ENCODE measurements at places on chromosomes 11 and 22.

DNA sequence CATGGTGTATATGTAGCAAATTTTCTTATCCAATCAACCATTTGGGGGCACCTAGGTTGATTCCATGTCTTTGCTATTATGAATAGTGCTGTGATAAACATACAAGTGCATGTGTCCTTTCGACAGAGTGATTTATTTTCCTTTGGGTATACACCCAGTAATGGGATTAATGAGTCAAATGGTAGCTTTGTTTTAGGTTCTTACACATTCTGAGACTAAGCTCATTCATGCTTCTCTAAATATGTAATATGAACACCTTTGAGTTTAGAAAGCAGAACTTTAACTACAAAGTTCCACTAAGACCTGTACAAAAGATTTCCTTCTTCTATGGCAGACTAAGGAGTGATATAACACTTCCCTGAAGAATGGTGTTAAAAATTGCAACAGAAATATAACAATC, 627.0 kb downstream of the KCNA4 start:
- peak; percentile 18 for DNase-seq

DNA sequence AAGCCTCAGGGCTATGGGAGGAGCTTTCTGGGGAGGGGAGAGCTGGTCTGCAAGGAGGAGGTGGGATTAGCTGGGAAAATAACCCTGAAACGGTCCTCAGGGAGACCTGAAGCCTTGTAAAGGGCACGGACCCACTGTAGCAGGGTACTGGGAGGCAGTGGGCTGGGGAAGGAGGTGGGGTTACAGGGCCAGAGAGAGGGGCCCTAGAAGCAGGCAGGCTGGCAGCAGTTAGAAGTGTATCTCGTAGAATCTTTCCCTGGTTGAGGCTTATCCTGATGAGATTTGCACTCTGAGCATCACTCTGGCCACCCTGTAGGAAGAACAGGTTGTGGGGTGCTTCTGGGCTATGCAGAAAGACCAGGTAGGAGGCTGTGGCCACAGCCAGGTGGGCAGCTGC, 29.6 kb downstream of the FBLN1 start:
- peak; percentile 32 for DNase-seq

GRCh38 chr11:69444381-69445130, 36.9 kb upstream of the LINC01488 start:
- DNase-seq = no peak

DNA sequence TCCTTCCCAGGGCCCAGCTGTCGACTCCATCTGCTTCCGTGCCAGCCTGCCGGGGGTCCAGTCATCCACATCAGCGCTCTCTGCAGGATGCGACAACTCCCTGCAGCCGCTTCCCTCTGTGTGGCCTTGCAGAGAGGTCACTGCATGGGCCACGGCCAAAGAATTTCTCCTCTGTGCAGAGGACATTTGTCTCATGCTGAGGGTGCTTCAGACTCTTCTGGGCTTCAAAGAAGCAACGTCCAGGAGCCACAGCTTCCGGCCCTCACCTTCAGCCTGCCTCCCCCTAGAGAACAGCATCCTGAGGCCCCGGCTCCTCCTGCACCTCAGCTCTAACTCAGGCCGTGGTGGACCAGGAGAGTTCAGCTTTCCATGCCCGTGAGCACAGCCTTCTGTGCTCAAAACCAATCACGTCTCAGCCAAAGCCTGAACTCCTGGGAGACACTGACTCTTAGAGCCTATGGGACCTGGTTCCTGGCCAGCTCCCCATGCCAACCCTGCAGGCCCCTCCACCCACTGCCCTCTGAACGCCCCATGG, 258.9 kb downstream of the BRD1 start:
- DNase-seq = no peak

- peak; percentile 62 for DNase-seq
These were observed 21.8 kb downstream of the PRR5 start for GRCh38 chr22:44723801-44724200.

DNA sequence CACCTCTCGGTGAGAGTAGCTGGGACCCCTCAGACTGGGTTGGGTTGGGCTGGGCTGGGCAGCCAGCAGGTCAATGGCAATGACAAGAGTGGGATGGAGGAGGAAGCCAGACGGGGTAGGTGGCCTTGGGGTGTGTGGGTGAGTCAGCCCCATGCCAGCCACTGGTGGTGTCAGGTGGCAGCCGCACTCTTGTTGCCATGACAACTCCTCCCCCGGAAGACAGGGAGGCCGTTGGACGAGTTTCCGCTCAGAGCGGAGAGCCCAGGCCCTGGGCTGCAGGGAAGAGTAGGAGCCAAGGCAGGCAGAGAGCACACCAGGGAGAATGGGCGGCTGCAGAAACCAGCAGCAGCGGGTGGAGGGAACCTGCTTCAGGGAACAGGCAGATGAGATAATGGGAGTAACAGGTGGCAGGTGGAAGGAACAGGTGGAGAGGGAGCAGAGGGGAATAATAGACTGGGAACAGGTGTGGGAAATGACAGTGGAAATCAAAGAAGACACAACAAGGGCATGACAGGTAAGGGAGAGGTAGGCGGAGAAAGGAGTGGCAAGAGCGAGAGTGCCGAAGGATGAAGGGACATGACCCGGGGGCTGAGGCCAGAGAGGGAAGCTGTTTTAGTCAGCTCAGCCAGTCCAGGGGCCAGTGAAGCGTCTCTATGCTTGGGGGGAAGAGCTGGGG, 8.7 kb downstream of the SPTBN2 start:
- DNase-seq = no peak

GRCh38 chr11:79400717-79401330, 40.0 kb downstream of the TENM4 start:
- DNase-seq = peak; percentile 44

GRCh38 chr11:131206671-131207070, 163.7 kb upstream of the NTM start:
- no peak for DNase-seq

DNA sequence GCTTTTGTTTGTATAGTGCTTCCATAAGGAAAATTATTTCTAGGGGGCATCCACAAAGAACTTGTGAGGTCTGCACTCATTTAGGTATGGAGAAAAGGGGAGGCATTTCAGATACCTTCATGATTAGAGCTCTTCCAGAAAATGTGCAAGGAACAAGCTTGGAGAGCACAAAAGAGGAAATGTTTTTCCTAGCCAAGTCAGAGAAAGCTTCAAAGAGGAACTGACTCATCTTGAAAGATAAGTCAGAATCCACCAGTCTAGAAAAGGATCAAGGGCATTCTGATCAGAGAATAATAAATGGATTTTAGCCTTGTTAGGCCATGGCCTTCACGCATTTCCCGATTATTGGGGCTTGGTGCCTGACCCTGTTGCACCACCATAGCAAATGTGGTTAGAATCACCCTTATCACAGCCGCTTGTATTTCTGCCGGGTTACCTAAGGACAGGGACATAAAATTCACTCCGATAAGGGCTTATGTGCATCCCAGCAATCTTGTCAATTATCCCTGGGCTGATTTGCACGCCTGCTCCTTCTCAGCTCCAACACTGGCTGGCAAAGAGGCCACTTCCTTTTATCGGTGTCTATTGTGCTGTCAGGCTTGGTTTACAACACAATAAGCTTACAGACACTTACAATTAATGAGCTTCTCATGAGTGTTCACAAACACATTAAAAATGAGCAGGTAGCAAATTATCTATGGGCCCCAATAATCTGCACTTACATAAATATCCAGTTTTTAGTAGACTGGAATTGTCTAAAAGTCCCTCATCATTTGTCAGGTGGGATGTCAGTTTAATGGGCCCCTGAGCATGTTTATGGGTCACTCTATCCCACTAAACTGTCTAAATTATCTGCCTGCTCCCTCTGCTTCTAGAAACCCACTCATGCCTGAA, 613.5 kb downstream of the SOX6 start:
- DNase-seq = no peak

DNA sequence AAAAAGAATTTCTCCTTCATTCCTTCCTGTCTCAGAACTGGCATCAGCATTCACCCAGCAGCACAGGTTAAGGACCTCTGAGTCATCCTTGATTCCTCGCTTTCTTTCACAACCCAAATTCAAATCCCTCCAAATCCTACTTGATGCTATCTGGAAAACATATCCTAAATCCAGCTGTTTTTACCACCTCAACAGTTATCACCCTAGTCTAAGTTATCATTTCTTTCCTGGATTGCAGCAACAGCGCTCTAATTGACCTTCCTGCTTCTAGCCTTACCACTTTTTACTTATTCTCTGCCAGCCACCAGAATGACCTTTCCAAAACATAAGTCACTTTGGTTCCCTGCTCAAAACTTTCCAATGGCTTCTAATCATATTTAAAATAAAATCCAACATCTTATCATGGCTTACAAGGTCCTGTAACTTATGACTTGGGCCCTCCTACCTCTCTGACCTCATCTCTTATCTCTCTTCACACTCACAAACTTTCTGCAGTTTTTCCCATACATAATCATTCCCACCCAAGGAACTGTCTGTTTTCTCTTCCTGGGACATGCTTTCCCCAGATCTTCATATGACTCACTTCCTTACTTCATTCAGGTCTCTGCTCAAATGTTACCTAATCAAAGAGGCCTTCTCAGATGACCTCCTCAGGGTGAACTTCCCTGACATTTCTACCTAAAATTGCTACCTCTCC, 119.4 kb downstream of the TTC28 start:
- no peak for DNase-seq

GRCh38 chr11:39651857-39652461, 1807.5 kb downstream of the LRRC4C start:
- DNase-seq = no peak

DNA sequence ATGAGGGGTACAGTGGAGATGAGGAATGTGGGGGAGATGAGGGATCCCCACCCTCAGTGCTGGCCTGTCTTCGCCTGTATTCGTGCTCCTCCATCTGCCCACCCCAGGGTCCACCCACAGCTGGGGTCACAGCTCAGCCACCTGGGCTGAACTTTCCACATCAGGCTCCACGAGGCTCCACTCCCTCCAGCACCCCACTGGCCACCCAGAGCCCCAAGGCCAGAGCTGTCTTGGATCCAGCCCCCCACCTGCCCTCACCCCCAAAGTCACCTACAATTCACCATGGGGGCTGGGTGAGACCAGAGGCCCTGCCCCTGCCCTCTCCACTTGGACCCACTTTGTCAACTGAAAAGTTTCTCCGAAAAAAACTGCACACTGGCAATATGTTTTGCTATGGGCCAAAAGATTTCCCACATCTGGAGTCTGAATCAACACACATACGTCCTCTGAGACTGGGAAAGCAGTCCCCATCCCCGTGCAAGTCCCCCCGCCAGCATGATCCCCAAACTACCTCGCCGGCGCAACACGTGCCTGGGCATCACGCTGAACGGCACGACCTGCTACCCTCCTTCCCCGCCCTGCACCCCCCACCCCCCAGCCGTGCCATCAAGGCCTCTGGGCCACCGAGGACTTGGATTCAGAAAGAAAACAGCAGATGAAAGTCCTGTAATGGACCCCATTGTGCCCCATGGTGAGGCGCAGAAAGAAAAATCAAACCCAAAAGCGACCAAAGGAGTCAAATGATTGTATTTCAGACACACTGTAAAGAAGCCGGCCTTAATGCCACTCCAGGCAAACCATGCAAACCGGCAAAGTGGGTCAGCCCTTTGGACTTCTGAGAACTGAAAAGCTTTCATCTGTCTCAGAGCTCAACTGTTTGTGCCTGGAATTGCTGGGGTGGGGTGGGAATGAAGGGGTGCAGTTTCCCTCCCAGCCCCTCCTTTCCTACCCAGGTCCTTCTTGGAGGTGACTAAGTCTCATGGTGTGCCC, 16.5 kb upstream of the GAL start:
- no peak for DNase-seq

DNA sequence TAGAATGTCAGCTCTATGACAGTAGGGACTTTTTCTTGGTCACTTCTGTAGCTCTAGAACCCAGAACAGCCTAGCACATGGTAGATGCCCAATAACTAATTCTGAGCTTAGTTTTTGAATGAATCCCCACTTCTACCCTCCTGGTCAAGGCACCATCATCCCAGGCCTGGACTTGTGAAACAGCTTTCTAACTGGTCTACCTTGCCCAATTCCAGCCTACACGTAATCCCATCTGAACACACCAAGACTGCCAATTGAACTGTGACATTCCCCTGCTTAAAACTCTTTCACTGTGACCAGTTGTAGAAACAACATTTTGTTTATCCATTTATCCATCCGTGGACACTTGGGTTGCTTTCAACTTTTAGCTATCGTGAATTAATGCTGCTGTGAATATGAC, 6.1 kb upstream of the FOLR3 start:
- DNase-seq = no peak

DNA sequence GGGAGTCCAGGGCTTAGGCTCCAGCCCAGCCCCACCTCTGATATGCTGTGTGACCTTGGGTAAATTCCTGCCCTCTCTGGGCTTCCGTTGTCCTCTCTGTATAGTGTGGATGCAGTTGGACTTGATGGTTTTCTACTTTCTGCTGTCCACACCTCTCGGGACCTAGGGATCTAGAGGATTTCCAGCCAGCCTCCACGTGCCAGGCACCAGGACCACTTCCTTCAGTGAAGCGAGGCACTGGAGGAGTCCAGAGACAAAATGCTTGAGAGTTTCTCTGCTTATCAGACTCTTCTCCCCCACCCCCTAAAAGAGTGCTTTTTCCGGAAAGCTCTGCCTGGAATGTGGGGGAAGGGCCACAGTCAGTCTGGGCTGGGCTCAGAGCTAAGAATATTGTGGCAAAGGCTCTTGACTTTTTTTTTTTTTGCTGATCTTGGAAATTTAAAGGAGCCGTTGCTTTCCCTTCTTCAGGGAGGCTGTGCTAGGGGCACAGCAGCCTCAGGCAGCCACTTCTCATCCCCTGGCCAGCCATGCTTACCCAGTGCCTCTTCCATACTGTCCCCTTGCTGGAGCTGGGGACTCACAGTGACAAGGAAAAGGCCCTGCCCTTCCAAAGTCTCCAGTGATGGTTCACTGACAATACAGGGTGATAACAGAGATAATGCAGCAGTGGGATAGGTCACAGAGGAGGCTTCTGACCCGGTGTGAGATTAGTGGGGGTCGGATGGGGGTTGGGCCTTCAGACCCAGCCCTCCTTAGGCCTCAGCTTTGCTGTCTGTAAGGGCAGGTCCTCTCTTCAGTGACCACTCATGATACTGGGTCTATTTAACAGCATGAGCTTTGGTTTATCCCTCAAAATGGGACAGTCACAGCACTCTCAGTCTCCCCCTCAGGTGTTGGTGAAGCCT, 2.9 kb upstream of the SERPINH1 start:
- DNase-seq = no peak

GRCh38 chr11:74018331-74019005, 9.6 kb upstream of the UCP3 start:
- DNase-seq = no peak

DNA sequence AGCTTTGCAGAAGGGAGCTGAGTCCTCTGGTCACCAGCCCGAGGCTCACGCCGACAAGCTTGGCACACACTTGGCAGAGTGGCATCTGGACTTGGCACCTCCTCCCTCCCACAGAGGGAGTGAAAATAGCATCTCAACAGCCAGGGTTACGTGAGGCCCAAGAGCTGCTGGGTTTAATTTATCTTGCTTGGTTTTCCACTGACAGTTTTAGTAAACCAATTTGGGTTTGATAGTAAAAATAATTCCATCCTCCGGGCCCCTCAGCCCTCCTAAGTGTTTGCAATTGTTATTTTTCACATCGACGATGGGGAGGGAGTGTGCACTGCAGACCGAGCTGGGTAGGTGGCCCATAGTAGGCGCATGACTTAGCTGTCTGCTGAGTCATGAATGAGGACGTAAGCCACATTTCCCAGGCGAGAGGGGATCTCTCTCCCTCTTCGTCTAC, 107.6 kb upstream of the ASPHD2 start:
- DNase-seq = no peak

GRCh38 chr22:42939451-42939881, 75.5 kb downstream of the PACSIN2 start:
- DNase-seq = no peak

- DNase-seq = no peak
These were observed 512 bp downstream of the SH3BP1 start for GRCh38 chr22:37639771-37640590.

All from NCI-H82 (cell line).